ENCODE measurements at places on chromosomes 4 and X.

DNA sequence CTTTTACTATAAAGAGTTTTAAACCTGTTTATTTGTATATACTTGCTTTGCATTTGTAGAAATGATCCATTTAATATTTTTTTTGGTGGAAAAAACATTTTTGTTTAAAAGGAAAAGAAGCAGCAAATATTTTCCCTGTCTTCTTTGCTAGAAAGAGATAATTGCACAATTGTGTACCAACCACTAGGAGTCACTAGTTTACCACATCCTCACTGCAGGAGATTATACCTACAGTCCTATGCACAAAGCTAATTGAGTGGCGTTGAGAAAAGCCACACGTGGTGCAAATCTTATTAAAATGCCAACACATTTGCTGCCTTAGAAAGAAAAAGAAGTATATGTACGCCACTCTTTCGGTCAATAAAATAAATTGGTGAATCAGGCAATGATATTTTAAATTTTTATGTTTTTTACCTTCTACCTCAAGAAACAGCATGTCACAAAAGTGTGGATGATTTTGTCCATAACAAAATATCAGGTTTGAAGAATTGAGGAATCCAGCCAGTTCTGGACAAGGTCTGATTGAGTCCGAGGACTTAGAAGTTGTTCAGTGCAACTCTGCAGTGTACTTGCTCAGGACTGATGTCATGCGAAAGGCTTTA, 102.9 kb downstream of the GRXCR1 start:
- no peak for DNase-seq

DNA sequence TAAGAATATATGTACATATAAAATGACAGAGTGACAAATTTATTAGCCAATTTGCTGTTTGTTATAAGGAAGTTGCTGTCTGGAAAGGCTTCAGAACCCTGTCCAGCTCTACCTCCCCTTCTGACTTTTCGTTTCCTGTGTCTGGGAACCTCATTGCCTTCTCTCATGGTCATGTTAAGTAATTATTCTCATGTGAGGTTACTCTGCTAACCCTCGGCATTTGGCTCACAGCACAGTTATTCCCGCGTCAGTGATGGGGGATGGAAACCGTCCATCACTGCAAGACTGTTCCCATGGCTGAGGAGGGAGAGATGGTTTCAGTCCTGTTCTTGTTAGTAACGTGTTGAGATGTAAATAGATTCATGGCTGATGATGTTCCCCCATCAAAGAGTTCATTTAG, 11.9 kb downstream of the EDNRA start:
- DNase-seq = no peak

DNA sequence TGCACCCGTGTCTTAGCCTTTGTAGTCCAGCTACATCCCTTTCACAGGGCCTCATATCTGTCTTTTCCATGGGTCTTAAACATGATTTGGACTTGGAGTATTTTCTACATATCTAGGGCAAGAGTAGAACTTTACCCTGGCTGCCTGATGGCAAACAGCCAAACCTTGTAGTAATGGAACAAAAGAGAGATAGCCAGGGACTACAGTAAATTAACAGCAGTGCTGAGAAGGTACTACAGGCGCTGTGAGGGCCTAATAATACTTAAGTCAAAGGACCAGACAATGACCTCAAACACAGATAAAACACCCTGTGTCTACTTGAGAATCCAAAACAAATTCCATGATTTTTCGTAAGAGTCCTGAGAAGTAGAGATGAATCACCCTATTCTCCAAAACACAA, 111.0 kb upstream of the WDR17 start:
- no peak for DNase-seq

GRCh38 chr4:58136604-58137003, 1026.4 kb upstream of the IGFBP7 start:
- DNase-seq = no peak

DNA sequence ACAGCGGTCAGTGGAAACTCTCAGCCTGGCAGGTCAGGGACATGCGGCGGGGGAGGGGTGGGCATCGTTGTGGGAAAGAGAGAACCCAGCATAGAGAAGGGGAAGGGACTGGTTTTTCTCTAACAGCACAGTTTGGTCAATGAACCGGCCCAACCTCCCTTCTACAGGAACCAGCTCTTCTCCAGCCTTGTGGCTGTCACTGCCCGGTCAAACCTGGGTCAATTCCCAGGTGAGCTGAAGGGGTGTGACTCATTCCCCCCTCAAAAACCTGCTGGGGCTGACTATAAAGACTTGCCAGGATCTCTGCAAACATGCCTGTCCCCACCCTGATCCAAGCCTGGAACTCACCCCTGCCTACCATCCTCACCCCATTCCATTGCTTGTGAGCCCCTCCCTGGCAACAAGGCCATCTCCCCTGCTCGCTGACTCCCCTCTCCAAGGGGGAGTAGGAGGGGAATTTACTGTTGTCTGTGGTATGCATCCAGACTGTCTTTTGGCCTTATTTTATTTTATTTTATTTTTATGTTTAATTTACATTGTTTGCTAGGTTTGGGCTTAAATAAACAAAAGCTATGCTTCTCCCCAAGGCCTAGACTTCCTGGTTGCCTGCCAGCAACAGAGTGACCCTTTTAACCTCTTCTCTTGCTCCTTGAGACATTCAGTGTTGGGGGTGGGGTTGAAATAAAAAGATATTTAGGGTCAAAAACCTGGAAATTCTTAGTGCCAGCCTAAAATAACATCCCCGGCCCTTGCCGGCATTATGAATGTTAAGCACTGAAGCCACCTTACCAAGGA, 49.6 kb downstream of the TSC22D3 start:
- no peak for DNase-seq

DNA sequence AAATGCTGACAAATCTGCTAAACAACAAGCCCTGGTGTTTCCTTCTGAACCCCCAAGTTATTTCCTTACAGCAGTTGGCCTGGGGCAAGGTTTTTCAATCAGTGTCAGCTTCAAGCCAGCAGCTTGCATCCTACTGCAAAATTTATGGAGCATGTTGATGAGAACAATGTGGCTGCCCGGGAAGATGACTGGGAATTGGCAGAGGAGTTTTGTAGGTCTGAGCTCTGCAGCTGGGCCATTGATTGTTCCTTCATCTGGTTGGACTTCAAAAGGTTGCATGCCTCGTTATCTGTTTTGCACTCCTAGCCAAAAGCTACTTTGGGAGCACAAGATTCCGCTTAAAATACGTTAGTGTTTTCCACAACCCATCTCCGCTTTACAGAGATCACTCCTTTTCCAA, 1030.3 kb upstream of the LCORL start:
- no peak for DNase-seq

GRCh38 chrX:13036896-13037295, 7.5 kb downstream of the FAM9C start:
- DNase-seq = no peak

GRCh38 chr4:1511441-1512041, 105.3 kb upstream of the NKX1-1 start:
- DNase-seq = no peak

DNA sequence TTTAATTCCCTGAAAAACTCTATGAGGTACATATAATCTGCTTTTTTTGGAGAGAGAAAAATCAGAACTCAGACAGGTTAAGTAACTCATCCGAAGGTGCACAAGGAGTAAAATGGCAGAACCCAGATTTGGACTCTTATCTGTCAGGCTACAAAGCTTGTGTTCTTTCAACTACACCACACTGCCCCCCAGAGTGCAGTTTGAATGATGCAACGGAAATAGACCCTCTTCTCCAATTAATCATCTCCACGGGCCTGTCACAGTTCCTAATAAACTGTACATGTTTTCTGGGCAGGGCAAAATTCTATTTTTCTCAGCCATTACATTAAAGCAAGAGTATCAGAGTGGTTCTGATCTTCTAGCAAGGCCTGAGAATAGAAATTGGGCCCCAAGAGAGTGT, 35.3 kb upstream of the DCX start:
- DNase-seq = peak; percentile 53

GRCh38 chr4:56876264-56876663, 31.4 kb upstream of the REST start:
- DNase-seq = no peak

GRCh38 chr4:61919561-61919960, 719.4 kb downstream of the ADGRL3 start:
- no peak for DNase-seq

DNA sequence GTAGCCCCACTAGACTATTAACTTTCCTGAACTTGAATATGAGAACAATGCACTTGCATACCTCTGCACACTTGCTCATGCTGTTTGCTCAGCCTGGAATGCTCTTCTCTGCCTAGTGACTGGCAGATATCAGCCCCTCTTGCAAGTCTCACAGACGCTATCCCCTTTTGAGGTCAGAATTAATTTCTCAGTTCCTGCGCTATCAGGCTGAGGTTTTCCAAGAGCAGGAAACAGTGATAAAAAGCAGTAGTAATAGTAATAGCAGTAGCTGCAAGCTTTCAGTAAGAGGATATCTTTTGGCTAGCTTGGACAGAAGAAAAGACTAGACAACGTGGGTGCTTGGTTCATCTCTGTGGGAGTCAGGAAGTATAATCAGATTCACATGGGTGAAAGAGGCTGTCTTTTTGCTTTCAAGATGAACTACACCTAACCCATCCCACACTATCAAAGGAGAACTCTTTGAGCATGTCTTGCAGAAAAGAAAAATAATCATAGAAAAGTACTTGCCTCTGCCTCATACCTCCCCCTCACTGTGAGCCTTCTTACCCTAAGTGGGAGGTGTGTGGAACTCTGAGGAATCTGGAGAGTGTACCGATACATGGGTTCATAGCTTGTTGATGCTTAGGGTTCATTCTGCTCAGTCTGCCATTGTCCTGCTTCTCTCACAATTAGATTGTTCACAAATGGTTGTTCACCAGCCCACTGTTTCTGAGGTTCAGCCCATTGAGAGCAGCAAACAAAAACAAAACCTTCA, 11.3 kb upstream of the DRP2 start:
- no peak for DNase-seq

DNA sequence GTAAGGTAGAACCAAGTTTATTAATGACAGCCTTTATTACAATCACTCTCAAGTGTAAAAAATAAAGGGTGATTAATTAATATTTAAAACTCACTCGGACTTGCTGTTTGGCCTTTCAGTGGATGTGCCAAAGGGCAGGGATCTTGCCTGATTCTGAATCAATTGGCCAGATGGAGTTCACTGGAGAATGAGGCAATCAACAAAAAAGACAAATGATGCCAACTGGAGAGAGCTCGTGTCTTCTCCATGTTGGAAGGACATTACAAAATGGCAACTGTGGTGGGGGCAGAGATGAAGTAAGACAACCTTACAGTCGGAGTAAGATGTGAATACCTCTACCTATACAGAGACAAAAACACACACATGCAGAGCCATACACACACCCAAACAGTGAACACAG, 188.0 kb downstream of the TSPAN5 start:
- no peak for DNase-seq

DNA sequence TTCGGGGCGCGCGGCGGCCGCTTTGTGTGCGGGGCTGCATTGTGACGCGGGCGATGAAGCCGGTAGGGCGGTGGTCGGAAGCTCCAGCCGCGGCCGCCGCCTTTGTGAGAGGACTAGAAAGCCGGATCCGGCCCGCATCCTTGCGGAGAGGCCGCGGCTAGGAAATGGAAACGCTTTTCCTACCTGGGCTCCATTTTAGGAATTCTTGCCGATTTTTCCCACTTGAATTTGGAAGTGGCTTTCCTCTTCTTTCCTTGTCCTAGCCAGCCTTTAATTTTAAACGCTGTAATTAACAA, 708 bp downstream of the TMSB4X start:
- DNase-seq = no peak

DNA sequence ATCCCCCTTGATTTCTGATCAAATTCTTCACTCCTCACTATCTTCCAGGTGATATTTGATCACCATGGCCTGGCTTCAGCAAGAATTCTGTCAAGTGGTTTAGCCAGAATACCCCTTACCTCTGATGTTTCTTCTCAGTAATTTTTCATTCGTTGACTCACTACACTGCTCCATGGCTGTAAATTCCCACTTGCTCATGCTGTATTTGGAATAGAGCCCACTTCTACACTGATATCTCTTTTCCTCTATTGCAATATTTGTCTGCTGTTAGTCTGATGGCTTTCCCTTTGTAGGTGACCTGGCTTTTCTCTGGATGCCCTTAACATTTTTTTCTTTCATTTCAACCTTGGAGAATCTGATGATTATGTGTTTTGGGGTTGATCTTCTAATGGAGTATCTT, 73.9 kb upstream of the DIPK2B start:
- DNase-seq = no peak

DNA sequence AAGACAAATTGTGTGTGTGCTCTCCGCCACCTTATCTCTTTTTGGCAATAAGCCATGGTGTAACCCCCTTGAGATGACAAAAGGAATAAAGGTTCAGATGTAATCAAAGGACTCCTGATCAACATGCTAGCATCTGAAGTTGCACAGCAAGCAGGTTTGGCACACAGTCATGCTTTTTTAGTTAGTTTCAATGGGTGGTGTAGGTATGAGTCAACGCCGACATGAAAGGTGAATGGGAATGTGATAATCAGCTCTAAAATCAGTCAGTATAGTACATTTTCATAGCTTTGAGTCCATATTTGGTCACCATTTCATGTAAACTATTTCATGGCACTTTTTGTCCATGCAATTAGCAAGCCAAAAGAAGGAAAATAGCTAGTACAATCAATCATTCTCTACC, 50.4 kb upstream of the ETNPPL start:
- DNase-seq = no peak

DNA sequence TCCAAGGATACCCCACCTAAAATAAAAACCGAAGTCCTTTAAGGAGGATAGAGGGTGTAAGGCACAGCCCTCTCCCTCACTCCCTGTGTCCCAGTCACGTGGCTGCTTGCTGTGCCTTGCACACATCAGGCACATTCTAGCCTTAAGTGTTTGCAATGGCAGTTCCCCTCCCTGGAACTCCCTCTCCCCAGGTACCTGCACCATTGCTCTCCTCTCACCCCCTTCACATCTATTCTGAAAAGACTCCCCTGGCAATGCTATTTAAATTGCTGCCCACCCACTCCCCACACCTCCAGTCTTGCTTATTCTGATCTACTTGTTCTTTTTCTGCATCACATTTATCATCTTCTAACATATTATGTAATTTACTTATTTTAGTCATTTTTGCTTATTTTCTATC, 91.6 kb upstream of the LNX1 start:
- DNase-seq = no peak

GRCh38 chr4:45453258-45453853, 670.5 kb downstream of the GABRG1 start:
- no peak for DNase-seq

GRCh38 chrX:112368371-112368770, 285.8 kb upstream of the TRPC5 start:
- DNase-seq = no peak

DNA sequence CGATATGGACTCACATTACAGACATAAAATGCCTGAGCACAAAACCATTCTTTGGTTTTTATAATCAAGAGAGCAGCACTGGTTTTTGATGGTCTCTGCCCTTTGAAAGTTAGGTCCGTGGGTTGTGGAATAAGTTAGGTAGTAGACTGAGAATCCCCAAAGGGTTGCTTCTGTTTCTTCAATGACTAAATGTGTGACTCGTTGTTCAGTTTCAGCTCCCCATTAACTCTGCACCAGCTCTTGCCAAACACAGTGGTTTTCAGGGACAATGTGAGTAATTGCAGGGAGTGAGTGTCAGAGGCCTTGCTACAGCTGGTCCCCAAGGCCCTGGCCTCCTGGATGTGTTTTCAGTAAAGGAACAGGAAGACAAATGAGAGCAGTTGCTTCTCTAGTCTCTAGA, 24.8 kb downstream of the SMIM20 start:
- DNase-seq = no peak

GRCh38 chr4:53781629-53782457, 190.6 kb upstream of the LNX1 start:
- DNase-seq = no peak

Measured in H1 (cell line).